Stimulated activated CD4-positive, alpha-beta T cell treated with anti-CD3 and anti-CD28 coated beads, Interleukin-1b, Interleukin-23, amount 100 ng/mL, for 24 hours (primary cell): ENCODE measurements at places on chromosomes 1 and 21.

- DNase-seq: peak; percentile 75
These were observed 113.1 kb upstream of the IRF2BP2 start for GRCh38 chr1:234722904-234723720.

DNA sequence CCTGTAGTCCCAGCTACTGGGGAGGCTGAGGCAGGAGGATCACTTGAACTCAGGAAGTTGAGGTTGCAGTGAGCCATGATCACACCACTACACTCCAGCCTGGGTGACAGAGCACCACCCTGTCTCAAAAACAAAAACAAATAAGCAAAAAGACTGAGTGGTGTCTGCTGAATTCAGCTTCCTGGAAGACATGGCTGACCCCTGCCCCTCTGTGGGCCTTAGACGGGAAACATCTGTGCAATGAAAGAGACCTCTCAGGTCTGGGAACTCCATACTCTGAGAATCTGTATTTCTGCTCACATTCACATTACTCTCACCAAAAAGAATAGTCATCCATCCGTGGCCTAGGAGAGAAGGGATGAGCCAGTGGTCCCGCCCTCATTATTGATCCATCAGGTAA, 2.0 kb downstream of the HTR1D start:
- DNase-seq: no peak

DNA sequence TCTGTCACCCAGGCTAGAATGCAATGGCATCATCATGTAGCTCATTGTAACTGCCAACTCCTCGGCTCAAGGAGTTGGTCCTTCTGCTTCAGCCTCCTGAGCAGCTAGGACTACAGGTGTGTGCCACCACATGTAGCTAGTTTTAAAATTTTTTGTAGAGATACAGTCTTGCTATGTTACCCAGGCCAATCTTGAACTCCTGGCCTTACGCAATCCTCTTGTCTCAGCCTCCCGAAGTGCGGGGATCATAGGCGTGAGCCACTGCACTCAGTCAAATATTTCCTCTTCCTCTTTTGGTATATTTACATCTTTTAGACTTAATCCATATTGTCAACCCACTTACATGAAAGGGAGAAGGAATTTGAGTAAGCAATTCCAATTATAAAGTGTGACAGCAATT, 121.1 kb downstream of the EVI5 start:
- DNase-seq: no peak

- DNase-seq: no peak
These were observed 59.6 kb downstream of the USP24 start for GRCh38 chr1:55155522-55155921.

GRCh38 chr1:32072622-32073298, at the start of gene TMEM39B:
Gene TMEM39B, plus strand, starts transcription at chr1:32072939. Its CDS starts 109 bp downstream, at chr1:32073048.
- DNase-seq: peak; percentile 76

DNA sequence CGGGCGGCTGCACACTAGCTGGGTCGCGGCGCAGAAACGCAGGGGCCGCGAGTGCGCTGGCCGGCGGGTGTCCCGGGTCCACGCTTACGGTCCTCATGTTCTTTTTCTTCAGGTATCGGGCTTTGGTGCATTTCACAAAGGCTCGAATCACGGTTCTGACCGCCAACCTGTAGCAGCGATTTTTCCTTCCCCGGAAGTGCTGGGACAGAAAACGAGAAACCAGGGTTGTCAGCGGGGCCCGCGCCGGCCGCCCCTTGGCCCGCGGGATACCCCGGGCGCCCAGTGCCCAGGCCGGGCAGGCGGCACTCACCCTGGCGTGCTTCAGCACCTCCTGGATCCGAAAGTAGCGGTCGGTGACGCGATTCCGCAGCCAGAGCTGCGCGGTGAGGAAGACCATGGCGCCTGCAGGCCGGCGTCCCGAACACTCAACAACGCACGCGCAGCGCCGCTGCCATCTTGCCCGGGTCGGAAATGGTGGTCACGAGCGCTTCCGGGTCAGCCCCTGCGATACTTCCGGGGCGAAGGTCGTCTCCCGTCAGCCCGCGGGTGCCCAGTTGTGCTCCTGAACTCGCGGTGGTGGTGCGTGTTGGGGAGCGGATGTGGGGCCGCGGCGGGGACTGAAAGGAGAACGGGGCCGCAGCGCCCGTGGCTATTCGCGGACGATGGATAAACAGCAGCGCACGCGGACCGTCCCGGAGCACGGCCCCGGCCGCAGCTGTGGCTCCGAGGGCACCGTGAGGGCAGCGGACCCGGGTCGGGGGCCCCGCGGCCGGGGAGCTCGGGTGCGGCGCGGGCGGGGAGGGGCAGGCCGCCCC, at the start of gene MRPL20:
MRPL20 (minus strand) TSS at position 473 of the 815 bp plus-strand sequence; CDS start at position 397, 76 bp downstream.
- DNase-seq: peak; percentile 95

DNA sequence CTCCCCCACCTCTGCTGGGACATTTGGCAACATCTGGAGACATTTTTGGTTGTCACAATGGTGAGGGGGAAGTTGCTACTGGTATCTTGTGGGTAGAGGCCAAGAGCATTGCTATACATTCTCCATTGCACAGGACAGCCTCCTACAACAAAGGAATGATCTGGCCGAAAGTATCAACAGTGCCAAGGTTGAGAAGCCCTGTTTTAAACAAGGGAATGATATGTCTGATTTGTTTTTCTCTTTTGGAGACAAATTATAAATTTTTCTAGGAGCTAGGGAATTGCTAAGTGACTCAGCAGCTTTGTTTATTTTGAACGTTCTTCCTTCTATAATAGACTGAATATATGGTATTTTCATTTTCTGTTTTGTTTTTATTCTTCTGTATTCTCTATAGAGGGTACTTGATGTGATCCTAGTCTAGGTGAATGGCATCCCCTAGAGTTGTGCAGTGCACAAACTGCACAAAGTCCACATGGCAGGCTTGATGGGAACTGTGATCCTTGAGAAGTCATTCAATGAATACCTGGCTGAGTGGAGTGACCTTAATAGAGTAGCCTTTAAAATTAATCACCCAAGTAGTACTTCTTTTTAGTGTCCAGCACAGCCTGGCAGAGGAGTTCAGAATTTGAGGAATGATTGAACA, 288.6 kb upstream of the USP24 start:
- DNase-seq: no peak

GRCh38 chr21:34781526-34781925, 112.7 kb downstream of the CLIC6 start:
- no peak for DNase-seq

GRCh38 chr21:17900281-17900989, 81.3 kb upstream of the C21orf91 start:
- peak; percentile 2 for DNase-seq

- no peak for DNase-seq
These were observed 29.5 kb upstream of the ECE1 start for GRCh38 chr1:21319447-21320407.

DNA sequence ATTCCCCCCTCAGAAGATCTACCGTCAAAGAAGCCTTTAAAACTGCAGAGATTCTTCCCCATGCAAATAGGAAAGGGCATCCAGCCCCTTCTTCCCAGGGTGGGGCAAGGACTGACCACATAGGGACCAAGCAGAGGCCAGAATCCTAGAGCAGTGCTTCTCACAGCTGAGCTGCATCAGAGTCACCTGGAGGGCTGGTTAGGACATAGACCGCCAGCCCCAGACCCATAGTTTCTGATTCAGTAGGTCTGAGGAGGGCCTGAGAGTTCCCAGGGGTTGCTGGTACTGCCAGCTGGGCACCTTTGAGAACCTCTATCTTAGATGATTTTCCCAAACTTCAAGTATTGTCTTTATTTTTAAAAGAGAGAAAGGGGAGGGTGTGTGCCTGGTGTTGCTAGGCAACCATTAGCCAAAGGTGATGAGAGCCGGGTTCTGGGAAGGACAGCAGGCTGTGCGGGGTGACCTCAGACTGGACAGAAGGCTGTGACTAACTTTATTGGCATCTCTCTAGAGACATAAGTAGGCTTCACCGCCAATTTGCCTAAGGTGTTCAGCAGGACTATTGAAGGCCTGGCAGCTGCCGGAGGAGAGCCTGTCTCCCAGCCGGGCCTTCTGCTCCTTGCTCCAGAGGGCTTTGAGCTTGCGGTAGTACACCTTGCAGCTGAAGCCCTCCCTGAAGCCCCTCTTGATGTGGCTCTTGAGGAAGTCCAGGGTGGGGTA, 3.0 kb downstream of the SPATA46 start:
- no peak for DNase-seq
